GM12878 (cell line): ENCODE measurements at places on chromosomes 5 and 9. TPM values are rescaled to one million over a fixed set of nuclear protein-coding genes. Genes with fewer than 3 reads are reported as not detected.

- DNase-seq = no peak
- no peak overlapping the region for H3K27ac ChIP-seq
- no peak overlapping the region for H3K4me3 ChIP-seq
- no peaks in the 10 kb centered on the region for H3K4me1 ChIP-seq
Observed at GRCh38 chr5:132253008-132253441, 4.5 kb upstream of the PDLIM4 start.

CDO1 gene
- not detected in 2 replicates for total RNA-seq

DNA sequence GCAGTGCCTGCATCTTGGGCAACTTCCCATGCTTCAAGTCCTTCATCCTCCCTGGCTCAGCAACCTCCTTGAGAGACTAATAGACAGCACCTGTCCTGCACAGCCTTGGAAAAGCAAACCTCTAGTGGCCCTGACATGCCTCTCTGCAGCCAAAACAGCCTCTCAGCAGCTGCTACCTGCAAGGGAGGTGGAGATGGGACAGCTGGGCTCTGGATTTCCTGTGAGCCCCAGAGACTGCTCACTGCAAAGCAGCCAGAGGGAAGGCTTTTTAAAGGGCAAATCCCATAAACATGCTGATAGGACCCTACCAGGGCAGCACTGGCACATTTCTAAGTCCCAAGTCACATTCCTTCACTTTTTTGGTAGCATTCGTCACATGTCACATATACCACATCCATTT is 31.5 kb upstream of the MYORG start:
- peaks cover 3% of the 10 kb centered on the region for H3K27me3 ChIP-seq
- no peak overlapping the region for H3K27ac ChIP-seq
- H3K4me1 ChIP-seq = no peaks in the 10 kb centered on the region

DNA sequence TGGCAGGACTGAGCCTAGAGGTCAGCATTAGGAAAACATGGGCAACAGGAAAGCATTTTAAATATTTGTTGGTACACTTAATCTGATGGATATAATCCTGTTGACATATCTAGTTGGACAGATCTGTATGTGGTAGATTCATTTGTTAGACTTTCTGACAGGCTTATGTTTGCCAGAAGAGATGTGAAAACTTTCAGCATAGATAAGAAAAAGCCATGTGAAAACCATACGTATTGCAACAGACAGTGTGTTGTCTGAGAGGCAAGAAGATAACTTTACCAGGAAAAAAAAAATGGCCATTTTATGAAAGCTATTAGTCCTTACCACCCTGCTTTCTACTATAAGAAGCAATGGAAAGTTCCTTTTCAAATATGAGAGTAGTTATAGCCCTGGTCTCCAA is 1902.2 kb upstream of the C9orf72 start:
- H3K27me3 ChIP-seq = no peaks in the 10 kb centered on the region
- H3K36me3 ChIP-seq = no peaks in the 10 kb centered on the region
